Motor neuron (in vitro differentiated cells): ENCODE measurements at places on chromosomes 11 and 22. TPM values are rescaled to one million over a fixed set of nuclear protein-coding genes. Genes with fewer than 3 reads are reported as not detected.

AIFM3 gene
- total RNA-seq, result 0.21 and 0.23 TPM in 2 replicates

BAIAP2L2 gene
- 0.21 and 0.52 TPM in 2 replicates for total RNA-seq

MMP11 gene
- total RNA-seq, result 12.5 and 13.3 TPM in 2 replicates

SERHL2 gene
- 0.78 and 0.98 TPM in 2 replicates for total RNA-seq
